D341Med (cell line): ENCODE measurements at places on chromosomes 11 and 22.
A peak's percentile ranks its signal among the peaks of the same experiment; 100 is the strongest.

DNA sequence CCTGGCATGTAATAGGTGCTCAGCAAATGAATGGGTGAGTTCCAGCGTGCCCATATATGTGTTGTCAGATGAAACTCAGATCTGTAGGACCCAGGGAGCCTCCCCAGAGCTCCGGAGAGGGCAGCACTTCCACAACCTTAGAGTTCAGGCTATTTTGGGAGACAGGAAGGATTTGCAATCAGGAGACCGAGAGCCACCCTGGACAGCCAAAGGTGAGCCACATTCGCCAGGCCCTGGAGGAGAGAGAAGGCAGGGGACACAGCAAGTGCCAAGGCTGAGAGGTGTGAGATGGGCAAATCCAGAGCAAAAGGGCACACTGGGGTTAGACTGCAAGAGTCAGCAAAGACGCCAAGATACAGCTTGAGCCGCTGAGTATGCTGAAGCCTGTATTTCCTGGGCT lies 66.4 kb downstream of the CD82 start:
- DNase-seq, result peak; percentile 5

GRCh38 chr11:11981364-11981763 lies 27.1 kb downstream of the DKK3 start:
- DNase-seq, result no peak

DNA sequence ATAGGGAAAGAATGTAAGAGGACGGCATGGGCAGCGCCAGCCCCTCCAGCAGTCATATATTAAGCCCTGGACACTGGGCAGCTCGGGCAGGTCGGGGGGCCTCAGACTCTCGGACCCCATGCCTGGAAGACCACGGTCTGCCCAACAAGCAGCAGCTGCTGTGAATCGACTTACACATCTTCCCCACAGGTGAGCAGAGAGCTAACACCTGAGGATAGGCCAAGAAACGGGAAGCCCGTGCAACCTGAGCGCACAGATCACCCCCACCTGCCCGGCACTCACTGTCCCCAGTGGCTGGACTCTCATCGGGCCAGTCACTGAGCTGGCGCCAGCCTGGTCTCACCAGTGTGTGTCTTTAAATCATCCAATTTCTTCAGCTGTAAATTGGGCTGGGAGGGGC lies 4.7 kb upstream of the TCF20 start:
- DNase-seq, result no peak

DNA sequence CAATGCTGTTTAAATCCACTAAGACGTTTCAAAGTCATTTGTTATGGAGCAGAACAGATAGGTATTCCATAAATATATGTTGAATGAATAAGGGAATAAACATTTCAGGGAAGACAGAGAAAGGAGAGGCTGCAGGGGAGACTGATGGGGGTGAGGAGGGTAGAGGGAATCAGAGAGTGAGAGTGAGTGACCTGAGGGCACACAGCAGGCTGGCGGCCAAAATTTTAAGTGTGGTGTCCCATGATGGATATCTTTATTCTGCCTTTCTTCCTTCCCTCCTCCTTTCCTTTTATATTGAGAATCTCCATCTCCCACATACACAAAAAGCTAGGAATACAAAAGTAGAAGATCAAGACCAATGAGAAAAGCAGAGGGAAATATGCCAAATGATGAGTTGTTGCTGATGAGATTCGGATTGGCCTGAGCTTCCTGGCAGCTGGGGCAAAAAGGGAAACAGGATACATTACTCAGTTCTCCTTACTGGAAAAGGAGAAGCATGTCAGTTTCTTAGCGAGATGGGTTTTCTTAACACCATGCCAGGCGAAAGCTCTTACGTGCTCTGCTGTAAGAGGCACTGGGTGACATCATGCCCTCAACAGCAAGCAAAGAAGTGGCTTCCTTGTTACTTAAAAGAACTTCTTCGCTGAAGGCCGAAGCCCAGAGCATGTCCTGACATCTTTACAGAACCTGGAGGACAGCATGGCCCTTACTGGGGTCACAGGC lies 11.2 kb upstream of the CYTH4 start:
- DNase-seq, result no peak

- DNase-seq, result no peak
These were observed 30.7 kb upstream of the ARFGAP3 start for GRCh38 chr22:42887523-42888507.

GRCh38 chr11:46372086-46372485 lies 9.4 kb upstream of the MDK start:
- DNase-seq, result peak; percentile 67

DNA sequence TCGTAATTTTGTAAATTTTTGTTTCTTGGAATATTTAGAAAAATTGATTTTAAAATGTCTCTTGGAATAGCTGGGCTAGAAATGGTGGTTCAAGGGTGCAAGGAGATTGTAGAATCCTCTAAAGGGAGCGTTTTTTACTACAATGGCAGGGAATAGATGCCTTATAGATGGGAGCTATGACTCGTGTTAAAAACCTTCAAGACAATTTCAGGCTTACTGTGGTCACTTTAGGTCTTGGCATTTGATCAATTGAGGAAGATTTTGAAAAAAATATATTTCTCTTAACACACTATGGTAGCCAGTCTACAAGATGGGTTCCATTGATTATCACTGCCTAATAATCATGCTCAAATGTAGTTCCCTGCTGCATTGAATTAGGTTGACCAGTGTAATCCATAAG lies 25.0 kb downstream of the METTL15 start:
- no peak for DNase-seq

GRCh38 chr11:109383306-109383705 lies 38.7 kb upstream of the C11orf87 start:
- DNase-seq, result no peak

DNA sequence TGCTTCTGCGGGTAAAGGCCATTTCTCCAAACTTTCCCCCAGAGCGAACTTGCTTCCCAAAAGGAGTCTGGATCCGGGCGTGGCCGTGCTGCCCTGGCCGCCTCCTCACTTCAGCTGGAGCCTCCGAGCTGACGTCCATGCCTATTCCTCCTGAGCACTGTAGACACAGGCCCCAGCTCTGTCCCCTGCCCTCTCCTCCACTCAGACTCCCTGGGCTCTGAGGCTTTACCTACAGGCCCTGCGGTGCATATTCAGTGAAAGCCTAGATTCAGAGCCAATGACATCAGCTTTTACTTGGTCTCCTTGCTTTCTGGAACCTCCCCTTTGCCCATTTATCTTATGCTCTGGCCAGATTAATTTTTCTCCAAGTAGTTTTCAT lies 9.7 kb downstream of the LRP5 start:
- DNase-seq, result no peak

DNA sequence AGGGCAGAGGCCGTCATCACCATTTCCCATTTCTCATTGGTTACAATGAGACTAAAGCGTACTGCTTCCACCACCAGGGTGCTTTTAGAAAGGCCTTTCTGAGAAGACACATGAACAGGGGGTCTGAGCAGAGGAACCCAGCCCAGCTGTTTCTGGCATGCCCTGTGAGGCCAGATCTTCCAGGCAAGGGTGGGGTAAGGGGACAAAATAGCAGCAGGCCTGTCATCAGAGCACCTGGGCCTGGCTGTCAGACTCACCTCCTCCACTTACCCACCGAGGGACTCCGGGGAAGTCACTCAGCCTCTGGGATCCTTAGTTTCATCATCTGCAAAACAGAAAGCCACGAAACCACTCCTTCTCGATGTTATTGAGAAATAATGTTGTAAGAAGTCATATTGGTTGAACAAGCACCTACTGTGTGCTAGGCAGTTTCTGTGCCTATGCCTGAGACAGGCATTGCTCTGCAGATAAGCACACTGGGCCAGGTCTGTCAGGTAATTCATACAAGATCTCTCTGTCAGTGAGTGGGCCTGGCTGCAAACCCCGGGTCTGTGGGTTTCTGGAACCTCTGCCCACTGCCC lies 8.8 kb upstream of the WNT11 start:
- DNase-seq, result no peak

- no peak for DNase-seq
These were observed 3.2 kb upstream of the MTMR3 start for GRCh38 chr22:29879753-29880152.

GRCh38 chr11:76738618-76739240 lies 44.4 kb upstream of the TSKU start:
- no peak for DNase-seq

- no peak for DNase-seq
These were observed 14.2 kb upstream of the MUC5B start for GRCh38 chr11:1208394-1209261.

GRCh38 chr11:69287968-69288882 lies 5.7 kb upstream of the MYEOV start:
- no peak for DNase-seq

- no peak for DNase-seq
These were observed 4.3 kb downstream of the SBF1 start for GRCh38 chr22:50470491-50470890.

DNA sequence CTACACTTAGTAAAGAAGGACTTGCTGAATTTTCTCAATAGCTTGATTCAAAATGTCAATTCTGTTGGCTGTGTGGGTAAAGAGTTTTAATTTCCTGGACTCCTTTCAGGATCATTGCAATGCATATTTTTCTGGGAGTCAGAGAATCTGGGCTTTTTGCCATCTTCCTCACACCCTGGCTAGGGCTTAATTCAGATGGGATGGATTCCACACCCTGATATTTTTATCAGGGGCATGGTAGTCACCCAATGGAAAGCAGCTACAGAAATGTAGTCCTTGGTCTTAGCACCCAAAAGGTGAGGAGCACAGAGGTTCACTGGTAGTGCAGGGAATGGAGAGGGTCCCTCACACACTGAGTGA lies 79.3 kb downstream of the SGSM3 start:
- no peak for DNase-seq

- DNase-seq, result no peak
These were observed 41.3 kb upstream of the POU2AF2 start for GRCh38 chr11:111204211-111204610.

DNA sequence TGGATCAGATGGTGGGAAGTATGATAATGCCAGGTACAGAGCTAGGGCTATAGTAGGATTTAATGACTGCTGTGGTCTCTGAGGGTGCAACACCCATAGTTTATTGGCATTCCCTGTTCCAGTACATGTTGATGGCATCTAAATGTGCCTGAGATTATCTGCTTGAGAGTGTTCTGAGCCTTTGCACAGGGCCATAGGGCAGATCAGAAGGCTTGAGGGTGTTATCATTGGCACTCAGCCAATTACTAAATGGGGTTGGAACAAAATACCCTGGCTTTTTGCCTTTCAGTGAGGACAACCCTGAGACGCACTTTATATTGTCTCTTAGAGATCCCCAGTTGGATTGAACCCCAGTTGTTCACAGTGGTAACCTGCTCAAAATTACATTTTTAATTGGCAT lies 6.7 kb downstream of the SLC5A12 start:
- DNase-seq, result no peak

DNA sequence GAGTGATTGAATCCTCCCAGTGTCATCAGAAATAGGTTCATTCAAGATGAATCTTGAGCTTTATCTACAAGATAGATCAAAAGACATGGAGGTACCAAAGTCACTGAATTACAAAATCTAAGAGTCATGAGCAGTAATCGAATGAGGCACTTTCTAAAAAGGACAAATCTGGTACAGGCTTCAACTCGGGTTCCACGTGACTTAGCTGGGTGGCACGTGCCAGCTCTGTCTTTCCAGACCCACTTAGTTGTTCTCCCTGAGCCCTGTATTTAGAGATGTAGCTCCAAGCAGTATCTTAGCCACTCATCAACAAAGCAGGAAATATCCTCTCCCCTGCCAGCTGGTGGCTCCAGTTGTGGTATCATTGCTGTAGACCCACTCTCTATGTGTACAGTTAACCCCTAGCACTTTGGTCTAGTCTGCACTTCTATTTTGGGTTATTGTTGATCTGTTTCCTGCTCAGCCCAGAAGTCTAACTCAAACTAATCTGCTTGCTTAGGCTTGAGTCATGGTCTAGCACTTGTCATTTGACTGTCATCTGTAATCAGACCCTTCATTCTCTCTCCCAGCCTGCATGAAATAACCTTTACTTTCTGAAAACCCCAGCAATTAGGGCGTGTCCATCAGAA lies 528.7 kb downstream of the ETS1 start:
- no peak for DNase-seq

DNA sequence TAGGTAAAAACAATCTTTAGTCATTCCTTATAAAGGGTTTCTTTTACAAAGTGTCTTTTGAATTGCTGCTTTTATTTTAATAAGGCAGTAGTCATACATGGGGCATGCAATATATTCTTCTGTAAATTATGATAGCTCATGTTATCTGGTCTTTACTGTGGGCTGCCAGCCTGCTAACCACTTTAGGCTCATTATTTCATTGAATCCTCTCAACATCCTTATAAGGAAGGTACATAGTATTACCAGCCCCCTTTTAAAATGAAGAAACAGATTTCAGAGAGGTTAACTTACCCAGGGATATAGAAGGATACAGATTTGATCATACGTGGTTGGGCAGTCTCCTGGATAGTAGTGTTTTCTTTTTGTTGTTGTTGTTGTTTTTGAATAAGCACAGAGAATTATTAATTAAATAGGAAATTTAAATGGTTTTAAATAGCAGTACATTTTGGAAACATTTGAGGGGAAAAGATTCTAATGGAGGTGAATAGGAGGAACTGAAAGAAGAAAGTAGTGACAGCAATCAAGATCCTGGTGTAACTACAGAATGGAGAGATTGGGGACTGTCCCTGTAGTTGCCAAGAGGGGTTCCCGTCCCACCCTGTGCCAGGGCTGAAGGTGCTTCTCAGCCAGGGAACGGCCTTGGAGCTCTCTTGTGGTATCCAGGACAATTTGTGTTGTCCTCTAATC lies 21.0 kb downstream of the SPECC1L start:
- no peak for DNase-seq

DNA sequence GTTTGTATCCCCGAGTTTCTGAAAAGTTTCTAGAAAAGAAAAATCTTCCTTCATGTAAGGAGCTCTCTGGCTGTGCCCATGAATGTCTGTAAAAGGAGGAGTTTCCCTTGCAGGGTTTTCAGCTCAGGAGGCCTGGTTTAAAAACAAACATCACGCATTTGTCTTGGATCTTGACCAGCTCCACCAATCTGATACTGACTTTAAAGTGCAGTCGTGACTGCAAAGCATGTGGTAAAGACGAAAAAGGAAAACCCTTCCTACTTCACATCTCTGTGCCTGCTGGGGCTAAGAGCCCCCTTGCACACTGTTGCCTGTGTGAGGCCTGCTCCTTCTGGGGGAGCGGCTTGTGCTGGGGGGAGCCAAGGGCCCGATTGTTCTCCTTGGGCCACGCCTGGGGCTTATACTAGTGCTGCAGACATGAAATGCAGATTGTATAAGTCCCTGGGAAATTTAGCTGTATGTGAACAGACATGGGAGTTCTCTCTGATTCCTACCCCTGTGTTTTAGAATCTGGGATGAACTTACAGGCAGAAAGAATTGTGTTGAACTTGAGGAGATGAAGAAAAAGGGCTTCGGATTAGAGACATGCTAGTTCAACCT lies 62.1 kb downstream of the ADAMTS15 start:
- DNase-seq, result no peak

DNA sequence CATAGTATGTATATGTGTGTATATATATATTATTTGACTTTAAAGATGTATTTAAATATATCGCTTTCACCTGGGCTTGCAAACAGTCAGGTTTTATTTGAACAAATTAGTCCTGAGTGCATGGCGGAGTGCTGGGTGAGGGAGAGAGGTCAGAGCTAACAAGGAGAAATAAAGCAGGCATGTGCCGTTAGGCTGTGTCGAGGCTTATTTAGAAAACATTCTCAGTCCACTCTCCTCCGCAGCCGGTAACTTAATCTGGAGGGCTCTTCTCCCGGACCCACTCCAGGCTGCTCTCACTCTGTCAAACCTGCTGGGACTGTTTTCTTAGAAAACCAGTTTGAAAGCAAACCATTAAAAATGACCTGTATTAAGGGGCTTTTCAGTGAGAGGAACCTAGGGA lies 455.9 kb downstream of the MN1 start:
- no peak for DNase-seq
